Stimulated activated CD8-positive, alpha-beta memory T cell treated with anti-CD3 and anti-CD28 coated beads, Interleukin-4, amount 100 ng/mL, for 1 hour (primary cell): ENCODE measurements at places on chromosomes 7 and 10.

GRCh38 chr7:108128514-108128913 is 1.6 kb downstream of the LAMB4 start:
- DNase-seq, result no peak

- peak; percentile 20 for DNase-seq
Measured at GRCh38 chr10:28367929-28368484, 65.1 kb upstream of the MPP7 start.

DNA sequence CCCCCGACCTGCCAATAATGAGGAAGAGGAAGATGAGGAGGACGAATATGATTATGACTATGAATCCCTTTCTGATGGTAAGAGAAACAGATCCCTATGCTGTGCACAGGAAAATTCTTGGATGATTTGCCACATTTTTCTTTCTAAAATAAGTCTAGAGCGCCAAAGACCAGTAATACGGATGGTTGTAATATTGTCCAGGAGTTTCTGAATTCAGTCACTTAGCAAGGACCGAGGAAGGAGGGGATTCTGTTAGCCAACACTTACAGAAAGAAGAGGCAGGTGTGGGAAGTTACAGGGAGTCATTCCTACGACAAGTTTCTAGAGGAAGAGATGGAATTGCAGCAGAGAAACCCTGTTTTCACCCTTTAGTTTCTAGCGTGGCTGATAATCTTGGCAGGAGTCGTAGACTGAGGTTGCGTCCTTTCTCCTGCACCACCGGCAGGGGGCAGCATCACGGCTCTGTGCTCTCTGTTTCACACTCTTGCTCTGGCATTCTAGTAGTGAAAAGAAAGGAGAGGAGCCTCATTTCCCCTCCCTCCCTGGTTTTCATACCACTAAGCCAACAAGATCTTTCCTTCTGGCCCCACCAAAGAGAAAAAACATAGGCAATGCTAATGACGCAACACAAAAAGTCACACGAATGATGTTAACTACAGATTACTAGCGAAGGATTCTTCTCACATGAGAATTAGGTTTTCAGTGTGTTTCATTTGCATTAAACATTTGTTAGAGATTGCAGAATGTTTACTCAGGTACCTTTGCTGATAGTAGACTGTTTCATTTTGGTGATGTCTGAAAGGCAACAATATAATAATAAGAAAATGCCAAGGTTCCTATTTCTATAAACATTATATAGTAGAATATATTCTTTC is 82.7 kb downstream of the NOC3L start:
- peak; percentile 18 for DNase-seq

DNA sequence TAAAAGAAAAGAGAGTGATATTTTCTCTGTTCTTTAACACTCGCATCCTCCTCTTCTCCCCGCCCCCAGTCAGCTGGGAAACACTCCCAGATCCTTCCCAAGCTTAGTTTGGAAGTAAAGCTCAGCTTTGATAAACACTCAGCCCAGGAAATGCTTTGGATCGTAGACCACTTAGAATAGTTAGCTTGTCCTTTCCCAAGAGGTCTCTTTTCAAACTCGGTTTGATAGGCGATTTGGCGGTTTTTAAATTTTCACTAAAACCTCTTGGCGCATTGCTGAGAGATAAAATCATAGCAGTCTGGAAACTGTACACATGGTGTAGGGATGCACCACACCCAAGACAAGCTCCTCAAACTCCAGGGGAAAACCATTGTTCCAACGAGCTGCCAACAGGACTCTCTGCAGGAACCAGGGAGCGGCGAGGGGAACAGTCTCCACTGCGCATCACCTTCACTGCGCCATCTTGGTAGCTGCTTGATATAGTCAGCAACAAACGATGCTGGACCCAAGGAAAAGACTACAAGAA is 22.3 kb downstream of the SMURF1 start:
- no peak for DNase-seq

- DNase-seq, result no peak
Measured at GRCh38 chr10:30056281-30056680, 3.1 kb downstream of the JCAD start.

DNA sequence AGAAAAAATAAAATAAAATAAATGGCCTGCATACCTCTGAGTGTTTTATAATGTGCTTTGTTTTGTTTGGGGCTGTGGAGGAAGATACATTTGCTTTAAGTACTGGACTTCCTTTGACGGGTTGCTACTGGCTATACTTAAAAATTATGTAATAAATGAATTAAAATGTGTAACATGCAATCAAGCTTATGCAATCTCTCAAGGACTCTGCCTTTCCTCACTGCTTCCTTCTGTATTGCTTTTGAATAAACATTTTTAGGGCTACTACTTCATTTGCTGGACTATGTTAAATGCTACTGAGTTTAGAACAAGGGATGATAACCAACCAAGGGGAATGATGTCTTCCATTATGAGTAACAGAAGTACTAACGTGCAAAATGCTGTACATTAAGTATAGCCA is 91.6 kb downstream of the ETV1 start:
- no peak for DNase-seq

GRCh38 chr10:112471878-112472487 is 25.0 kb downstream of the VTI1A start:
- DNase-seq, result no peak

DNA sequence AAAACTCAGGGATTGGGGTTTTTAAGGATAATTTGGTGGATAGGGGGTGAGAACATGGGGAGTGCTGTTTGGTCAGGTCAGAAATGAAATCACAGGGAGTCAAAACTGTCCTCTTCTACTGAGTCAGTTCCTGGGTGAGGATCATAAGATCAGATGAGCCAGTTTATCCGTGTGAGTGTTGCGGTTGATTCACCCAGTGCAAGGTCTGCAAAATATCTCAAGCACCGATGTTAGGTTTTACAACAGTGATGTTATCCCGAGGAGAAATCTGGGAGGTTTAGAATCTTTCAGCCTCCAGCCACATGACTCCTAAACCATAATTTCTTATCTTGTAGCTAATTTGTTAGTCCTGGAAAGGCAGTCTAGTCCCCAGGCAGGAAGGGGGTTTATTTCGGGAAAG is 31.7 kb upstream of the AGR2 start:
- DNase-seq, result no peak

- no peak for DNase-seq
Measured at GRCh38 chr7:29113384-29114102, 32.8 kb downstream of the CPVL start.

GRCh38 chr10:3427347-3427746 is 254.8 kb upstream of the PITRM1 start:
- DNase-seq, result no peak

DNA sequence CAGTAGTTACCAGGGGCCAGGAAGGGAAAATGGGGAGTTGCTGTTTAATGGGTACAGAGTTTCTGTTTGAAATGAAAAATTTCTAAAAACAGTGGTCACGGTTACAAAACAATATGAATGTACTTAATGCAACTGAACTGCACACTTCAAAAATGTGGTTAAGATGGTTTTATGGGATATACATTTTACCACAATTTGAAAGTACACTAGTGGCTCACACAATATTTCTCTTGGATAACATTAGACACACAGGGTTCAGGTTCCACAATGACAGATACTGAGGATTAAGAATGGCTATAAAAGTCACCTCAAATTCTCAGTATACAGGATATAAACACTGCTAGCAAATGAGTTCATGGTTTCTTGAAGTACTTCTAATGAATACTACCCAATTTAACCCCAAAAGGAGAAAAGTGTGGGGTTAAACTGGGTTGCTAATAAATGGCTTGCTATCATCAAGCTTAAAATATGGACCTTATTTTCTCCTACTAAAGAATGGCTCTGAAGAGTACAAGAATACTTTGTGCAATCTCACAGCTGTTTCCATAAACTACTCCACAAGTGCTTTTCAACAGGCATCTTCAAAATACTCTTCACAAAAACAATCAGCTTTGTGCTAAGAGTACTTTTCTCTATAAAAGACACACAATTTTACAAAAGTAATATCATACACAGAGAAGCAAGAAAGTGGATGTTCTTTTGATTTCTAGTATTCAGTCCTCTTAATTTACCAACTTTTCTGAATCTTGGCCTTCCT is 92.9 kb downstream of the SRPK2 start:
- DNase-seq, result no peak

DNA sequence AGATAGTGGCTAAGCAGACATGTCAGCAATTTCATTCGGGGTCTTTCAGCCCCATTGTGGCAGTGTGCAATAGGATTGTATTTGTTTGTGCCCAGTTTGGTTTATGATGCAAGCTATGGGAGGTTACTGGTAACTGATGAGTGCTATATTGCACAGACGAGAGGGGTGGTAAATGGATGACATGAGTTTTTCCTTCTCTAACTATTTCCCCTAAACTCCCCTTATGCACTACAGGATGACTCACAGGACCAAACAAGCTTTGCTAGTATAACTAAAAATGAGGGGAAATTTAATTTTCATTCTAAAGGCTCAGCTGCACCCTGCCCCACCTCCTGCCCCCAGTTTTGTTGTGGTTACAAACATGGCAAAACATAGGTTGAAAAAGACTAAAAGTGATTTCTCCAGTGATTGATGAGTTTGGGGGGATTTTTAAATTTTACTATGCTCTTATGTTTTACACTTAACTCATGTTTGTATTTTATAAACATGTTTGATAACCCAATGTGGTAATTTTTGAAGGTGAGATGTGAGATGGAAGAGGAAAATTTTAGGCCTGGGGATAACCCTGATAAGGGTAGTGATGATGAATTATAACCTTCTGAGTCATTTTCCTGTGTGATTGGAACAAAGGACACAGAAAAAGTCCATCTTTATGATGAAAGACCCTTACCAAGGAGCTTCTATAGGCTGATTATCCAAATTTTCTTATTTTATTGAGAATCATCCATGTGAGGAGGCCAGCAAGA is 60.8 kb upstream of the NAMPT start:
- peak; percentile 4 for DNase-seq

DNA sequence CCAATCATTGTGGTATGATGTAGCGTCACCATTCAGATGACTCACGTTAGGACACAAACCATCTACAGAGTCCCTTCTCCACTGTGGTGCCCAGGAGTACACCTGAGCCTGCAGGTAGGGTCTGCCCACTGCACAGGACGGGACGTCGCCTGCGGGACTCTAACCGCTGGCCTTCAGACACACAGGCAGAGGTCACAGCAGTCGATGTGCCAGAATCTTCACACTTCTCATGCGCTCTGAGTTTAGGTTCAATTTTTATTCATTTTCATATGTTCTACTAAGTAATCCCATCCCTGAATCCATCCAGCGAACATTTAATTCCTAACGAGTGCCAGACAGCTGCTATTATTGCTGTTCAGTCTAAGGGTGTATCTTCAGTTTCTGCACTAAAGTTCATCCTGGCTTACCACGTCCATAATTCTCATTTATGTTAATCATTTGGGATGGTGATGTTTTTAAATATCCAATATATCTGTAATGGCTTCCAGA is 73.3 kb downstream of the CXCL12 start:
- DNase-seq, result no peak

DNA sequence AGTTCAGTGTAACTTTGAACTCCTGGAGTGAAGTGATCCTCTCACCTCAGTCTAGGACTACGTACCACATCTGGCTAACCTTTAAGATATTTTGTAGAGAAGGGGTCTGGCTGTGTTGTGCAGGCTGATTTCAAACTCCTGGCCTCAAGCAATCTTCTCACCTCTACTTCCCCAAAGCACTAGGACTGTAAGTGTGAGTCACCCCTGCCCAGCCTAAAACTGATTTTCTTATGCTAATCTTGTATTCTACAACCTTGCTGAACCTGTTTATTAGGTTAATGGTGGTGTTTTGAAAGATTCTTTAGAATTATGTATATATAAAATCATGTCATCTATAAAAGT is 58.0 kb downstream of the LCOR start:
- DNase-seq, result no peak

GRCh38 chr7:64873517-64873916 is 29.6 kb upstream of the ZNF273 start:
- no peak for DNase-seq

DNA sequence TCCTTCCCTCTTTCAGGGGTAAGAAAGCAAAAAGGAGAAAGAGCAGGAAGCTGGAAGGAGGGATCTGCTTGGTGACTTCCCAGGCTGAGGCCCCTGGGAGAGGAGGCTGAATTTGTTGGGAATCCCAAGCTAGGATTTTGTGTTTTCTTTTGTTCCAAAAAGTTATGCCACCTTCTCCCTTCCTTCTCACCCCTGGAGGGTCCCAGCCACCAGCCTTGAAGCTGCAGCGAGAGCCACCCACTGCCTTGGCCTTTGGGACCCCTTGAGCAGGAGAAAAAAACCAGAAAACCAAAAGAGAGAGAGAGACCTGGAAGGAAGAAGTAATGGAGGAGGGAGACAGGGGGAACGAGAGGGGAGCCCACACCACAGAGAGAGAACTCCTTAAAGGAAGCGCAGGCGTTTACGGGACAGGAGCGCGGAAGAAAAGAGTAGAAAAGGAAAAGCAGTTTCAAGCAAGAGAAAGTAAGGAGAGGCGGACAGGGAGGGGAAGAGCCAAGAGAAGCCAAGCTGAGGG is 7.2 kb downstream of the VAX1 start:
- DNase-seq, result no peak

GRCh38 chr7:16086743-16087142 is 334.6 kb downstream of the CRPPA start:
- no peak for DNase-seq

- no peak for DNase-seq
Measured at GRCh38 chr10:118595598-118596425, at the start of gene PRLHR. PRLHR (minus strand) TSS chr10:118595648; CDS start chr10:118595244, 404 bp downstream.

DNA sequence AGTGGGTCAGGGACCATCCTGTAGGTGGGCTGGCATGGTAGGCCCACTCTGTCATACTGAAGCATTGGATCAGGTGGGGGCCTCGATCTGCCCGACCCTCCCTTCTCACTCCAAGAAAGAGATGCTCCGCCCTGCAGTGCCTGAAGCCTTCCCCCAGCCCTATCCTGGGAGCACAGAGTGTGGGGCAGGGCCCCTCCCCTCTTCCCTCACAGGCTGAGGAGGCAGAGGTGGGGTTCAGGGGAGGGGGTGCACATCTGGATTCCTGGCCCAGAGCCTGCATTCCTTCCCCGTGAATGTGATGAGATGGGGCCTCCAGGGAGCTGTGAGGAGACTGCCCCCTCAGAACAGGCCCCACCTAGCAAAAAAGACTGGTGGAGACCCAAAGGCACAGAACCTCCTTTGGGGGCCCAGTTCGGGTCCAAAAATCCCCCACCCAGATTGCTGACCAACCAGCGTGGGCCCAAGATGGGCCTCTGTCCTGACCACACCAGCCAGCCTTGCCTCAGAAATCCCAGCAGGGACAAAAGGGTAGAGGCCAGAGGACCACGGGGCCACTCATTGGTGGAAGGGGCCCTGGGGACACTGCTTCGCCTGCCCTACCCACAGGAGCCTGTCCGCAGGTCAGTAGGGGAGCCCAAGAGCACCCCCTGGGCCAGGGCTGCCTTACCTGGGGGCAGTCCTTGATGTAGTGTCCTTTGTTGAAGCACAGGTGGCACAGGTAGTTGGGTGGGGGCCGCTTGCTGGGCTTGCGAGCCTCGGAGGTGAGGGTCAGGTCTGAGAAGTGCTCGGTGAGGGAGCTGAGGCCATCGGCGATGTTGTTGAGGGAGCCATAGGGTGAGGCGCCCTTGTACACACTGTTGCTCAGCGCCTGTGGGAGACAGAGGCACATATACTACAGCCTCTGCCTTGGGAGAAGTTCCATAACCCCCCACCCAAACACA is 13.3 kb downstream of the ZCCHC24 start:
- no peak for DNase-seq
